ENCODE measurements at places on chromosomes 11 and 22.

DNA sequence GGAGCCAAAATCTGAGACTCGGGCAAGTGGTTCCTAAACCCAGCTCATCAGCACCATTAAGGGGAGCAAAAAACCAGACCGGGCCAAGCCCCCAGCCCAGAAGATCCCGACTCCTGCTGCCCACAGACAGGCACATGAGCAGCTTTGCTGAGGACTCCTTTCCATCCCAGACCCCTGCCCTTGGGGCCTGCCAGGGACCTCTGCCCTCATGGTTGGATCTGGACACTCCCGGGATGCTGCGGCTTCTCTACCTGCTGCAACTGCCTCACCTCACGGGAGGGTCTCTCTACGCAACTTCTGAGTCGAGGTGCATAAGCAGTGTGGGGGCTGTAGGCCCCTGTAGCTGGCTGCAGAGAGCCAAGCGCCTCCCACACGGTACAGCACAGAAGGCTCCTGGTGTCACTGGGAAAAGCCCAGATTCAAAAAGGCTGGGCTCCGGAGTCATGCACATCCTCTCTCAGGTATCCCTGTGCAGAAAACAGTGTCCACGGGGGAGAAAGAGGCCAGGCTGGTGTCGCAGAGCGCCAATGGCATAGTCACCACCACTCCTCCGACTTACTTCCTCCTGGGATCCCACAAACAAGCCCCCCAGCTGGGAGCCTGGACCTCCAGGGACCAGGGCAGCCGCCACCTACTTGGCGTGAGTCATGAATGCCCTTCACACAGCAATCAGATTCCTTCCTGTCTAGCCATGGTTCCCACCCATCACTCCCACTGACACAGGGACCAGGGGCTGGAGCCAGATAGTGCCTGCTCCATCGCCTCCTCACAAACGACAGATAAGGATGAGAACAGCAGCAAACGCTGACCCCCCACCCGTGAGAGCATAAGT is 122.1 kb downstream of the BCR start:
- no peak for DNase-seq

DNA sequence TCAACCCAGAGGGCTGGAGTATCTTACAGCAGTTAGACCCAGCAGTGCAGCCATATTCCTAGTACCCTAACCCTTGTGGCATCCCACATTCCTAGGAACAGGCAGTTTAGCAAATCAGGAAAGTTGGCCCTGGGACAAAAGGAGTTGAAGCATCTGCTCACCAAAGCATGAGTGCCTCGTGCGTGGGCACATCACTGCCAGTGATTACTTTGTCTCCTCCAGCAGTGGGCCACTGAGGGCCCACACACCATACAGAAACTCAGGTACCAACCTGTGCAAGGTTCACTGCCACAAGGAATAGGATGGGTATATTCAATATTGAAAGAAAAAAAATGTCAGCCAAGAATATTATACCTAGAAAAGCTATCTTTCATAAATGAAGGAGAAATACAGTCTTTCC is 227.5 kb upstream of the CNTN5 start:
- no peak for DNase-seq

DNA sequence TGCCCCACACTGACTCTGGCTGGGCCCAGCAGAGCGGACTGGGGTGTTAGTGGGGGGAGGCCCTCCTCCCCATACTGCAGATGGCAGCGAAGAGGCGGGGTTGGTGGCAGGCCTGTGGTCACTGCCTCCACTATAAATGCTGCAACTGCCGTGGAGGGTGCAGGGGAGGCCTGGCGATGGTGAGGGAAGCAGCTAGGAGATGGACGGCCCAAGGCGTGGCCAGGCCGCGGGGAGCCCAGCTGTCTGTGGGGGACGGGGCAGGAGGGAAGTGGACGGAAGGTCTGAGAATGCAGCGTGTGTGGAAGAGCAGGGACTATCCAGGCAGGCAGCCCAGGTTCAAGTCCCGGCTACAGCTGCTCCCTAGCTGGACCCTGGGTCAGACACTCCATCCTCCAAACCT is 18.3 kb downstream of the DNAL4 start:
- DNase-seq, result no peak

GRCh38 chr11:15208378-15209222 is 93.9 kb downstream of the INSC start:
- peak; percentile 89 for DNase-seq

DNA sequence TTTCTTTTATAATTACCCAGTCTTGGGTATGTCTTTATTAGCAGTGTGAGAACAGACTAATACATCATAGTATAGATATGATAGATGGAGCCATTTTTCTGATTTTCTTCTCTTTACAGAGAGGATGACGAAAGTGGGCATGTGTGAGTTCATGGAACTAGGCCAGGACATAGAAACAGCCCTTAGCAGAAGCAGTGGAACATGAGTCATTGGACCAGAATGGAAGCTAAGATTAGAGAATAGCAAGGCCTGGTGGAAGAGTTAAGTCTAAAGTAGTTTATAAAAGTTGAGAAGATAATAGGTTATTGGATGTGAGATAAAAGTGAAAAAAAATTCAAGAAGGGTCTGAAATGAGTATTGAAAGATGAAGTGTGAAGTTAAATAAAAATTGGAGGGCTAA is 97.0 kb upstream of the MPPED2 start:
- DNase-seq, result no peak

DNA sequence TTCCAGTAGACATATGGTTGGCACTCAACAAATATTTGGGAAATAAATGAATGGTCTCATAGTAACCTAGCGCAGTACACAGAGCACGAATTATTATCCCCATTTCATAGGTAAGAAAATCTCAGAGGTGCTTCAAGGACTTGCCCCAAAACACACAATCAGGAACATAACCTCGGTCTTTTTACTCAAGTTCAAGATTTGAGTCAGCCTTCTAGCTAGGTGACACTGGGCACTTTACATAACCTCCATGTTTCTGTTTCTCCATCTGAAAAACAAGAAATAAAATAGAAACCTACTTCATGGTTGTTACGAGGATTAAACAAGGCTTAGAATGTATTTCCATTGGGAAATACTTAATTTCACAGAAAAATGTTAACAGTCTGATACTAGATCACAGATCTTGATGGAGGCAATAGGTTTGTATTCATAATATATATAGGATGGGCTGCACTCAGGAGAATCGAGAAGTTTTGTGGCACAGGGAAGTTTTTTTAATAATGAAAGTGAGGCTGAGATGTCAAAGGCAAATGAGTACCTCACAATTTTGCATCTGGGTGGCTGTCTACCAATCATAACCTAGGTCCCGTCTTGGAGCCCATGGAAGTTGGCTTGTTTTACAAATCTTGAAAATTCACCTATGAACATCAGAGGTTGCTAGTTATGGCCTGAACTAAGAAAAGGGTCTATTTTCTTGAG is 147.4 kb upstream of the ZC3H12C start:
- no peak for DNase-seq

DNA sequence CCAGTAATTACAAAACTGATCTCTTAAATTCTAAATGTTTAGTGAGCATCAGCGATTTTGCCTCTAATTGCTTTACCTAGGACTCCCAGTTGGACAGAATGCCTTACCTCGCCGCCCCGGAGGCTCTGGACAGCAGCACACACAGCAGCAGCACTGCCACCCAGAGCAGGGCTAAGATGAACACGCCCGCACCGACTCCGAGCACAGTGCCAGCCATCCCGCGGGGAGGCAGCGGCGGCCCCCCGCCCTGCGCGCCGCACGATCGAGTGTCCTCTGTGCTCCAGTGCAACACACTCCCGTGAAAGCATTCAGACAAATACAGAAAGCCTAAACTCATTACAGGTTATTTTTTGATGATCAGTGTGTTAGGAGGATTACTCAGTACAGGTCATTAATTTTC is 9.4 kb downstream of the TMEM218 start:
- no peak for DNase-seq

DNA sequence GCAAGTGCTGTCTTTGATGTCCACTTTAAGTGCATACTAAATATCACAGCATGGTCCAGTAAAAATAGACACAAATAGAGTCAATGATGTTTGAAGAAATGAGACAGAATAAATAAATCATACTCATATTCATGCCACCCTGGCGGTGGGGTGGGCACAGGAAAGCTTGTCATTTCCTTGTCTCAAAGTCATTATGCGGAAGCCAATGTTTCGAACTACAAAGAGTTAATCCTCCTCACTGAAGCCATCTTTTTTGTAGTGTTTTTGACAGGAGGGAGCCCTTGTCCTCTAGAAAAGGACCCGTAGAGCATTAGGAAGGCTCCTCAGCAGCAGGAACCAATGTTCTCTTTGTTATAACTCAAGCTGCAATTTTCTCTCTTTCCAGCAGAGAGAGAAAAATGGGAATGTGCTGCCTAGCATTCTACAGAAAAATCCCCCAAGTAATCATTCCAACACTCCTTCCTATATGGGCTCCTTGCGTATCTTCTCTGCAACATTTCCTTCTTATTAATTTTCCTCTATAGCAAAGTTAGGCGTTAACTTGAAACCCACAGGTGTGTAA is 30.6 kb downstream of the SC5D start:
- no peak for DNase-seq

GRCh38 chr11:73347067-73347466 is 29.1 kb upstream of the RELT start:
- no peak for DNase-seq

GRCh38 chr11:71395263-71395560 is 53.0 kb downstream of the DHCR7 start:
- DNase-seq, result no peak

DNA sequence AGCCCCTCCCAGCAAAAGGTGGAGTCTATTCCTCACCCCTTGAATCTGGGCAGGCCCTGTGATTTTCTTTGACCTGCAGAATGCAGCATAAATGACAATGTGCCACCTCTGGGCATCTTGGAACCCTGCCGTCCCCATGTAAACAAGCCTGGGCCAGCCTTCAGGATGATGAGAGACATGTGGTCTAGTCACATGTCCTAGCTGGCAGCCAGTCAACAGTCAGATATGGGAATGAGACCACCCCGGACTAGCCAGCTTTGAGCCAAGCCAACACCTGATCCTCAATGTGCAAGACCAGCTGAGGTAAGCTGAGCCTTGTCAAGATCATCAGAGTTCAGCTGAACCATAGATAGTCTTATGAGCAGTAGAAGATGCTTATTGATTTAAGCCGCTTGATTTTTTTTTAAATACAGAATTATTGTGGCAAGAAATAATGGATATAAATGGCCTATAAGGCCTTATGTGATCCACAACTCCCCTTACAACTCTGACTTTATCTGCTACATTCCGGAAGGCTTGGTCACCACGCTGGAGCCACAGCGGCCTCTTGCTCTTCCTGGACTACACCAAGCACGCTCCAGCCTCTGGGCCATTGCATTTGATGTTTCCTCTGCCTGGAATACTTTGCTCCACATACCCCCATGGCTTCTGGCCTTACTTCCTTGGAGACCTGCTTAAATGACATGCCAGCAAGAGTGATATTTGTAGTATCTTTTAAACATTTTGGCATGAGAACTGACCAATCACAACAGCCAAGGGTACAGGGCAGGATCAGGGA is 225.9 kb upstream of the SESN3 start:
- DNase-seq, result no peak

- no peak for DNase-seq
These were observed at the start of gene LGALS12 for GRCh38 chr11:63505857-63506528. LGALS12 (plus strand) TSS chr11:63506084; CDS start chr11:63506459, 375 bp downstream.

DNA sequence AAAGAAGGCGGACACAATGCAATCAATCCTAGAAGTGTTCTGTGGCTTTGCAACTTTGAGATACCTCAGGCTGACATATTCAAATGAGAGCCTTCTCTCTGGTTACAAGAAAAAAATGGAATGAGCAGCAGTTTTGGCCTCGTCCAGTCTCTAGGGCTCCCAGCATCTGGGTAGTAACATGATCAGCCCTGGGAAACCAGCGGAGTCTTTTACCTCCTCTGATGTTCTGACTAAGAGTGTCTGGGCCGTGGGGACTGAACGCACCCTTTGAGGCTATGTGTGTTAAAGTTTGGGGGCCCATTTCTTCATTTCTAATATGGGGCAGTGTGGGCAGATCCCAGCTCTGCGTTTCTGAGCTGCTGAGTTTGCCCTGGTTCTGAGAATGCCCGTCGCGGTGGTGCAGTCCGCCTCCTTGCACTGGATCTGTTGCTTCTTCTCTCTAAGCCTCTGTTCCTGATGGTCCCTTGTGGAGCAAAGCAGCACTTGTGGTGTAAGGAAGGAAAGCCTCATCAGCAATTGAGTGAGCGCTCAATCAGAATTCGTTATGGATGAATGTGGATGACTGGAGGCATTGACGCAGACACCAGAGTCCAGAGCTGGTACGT is 8.1 kb downstream of the PARVB start:
- DNase-seq, result no peak

DNA sequence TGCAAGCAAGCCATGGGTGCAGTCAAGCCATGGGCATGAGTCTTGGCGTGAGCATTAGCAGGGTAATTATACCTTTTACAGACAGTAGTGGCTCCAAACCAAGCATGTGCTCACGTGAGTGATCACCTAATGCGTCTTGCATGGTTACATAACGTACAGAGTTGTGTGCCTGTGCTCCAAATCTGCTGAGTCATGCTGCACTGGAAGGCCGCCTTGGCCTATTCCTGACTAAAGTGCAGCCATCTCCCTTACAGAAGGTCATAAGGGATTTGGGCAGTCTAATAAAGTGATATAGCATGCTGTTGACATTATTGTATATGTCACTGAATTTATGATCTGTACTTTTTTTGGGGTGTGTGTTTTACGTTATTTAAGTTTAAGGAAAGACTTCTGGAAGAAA is 102.4 kb downstream of the ARHGAP42 start:
- no peak for DNase-seq

- no peak for DNase-seq
These were observed 77.0 kb upstream of the MYOD1 start for GRCh38 chr11:17642370-17642769.

DNA sequence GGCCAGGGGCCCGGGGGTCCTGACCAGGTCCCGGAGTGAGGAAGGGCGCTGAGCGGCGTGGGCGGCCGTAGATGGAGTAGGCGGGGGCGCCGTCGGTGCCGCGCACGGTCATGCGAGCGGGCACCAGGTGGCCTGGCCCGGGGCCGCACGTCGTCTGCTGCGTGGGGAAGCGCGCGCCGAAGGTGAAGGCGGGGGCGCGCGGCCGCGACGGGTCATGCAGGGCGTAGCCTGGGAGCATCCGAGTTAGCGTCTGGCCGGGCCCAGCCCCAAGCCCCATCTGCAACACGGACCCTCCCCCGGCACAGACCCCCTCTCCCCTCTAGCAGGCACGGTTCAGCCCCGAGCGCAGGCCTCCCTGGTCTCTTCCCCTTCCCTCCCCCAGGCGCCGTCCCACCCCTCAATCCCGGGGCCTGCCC is 1.7 kb upstream of the TYMP start:
- no peak for DNase-seq

Measured in HEK293T (cell line).